ENCODE measurements at places on chromosomes 16 and 17.
A peak's percentile ranks its signal among the peaks of the same experiment; 100 is the strongest.

- DNase-seq = no peak
Measured at GRCh38 chr17:31467502-31468256, 76.2 kb downstream of the RAB11FIP4 start.

GRCh38 chr17:16287563-16288027 lies 65.7 kb downstream of the CENPV start:
- DNase-seq = peak; percentile 85

- DNase-seq = peak; percentile 63
Measured at GRCh38 chr16:46743232-46743719, 4.9 kb downstream of the MYLK3 start.

DNA sequence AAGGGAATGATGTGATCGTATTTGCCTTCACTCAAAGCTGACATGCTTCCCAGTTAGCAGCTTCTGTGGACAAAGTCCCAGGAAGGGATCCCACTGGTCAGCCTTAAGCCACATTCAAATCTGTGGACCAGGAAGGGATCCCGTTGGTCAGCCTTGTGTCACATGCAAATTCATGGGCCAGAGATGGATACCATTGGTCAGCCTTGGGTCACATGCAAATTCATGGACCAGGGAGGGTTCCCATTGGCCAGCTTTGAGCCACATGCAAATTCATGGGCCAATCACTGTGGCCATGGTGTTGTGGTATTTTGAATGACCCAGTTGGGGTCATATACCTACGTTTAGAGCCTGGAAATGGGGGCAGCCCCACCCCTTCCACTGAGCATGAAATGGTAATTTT lies 201.6 kb downstream of the HS3ST4 start:
- DNase-seq = no peak

DNA sequence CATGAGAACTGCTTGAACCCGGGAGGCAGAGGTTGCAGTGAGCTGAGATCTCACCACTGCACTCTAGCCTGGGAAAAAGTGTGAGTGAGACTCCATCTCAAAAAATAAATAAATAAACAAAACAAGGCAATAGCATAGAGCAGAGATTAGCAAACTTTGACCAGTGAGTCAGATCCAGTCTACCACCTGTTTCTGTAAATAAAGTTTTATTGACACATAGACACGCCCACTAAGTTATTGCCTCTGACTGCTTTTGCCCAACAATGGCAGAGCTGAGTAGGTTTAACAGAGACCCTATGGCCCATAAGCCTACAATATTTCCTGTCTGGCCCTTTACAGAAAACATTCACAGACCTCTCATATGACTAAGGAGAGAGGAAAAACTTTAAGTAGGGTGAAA lies 44.3 kb downstream of the XYLT1 start:
- no peak for DNase-seq
